ENCODE measurements at places on chromosomes 6 and 20. TPM values are rescaled to one million over a fixed set of nuclear protein-coding genes. Genes with fewer than 3 reads are reported as not detected.

Gene RNF182
- polyA plus RNA-seq: 1.4 TPM

Gene NRSN1
- polyA plus RNA-seq: 0.21 TPM

Gene ANKEF1
- polyA plus RNA-seq: 3.2 TPM

Gene ITPR3
- polyA plus RNA-seq: 19.5 TPM

Gene LAMA5
- 155 TPM for polyA plus RNA-seq

Gene BEND6
- 0.98 TPM for polyA plus RNA-seq

GRCh38 chr6:20110478-20110877, 101.8 kb downstream of the MBOAT1 start:
- no peak for DNase-seq

DNA sequence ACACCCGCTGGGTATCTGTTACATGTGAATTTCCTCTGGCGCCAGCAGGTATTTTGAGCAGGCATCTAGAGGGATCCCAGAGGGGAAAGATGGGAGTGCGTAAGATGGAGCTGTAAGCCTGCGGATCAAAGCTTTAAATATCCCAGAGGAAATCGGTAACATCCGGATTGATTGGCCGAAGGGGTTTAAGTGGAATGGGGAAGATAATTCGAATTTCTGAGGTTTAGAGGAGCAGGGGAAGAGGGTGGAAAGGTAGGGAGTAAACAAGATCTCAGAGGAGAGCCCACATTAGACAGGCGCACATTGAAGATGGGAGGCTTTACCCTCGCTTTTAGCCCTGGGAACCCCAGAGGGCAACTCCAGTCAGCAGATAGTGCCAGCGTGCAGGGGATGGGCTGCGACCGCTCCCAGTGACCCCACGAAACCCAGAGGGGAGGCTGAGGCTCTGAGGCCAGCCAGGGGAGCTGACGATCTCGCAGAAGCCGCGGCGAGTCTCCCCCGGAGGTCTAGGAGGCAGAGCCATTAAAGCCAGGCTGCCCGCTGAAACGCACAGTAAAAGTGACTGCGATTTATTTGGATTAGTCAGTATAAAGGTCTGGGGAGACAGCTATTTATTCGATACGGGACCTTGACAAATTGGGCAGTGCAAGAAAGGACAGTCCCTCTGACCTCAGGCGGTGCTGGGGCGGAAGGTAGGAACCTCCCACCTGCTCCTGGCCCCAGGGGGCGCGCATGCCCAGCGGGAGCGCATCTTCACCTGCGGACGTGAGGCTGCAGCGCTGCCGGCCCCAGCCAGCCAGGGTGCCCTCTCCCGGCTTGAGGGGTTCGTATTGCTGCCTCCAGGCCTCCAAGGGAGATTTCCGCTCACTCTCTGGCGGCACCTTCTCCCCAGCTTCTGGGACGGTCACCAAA, 34.3 kb upstream of the TCF21 start:
- DNase-seq: no peak

- DNase-seq: no peak
Observed at GRCh38 chr6:19896693-19897010, 59.5 kb downstream of the ID4 start.

DNA sequence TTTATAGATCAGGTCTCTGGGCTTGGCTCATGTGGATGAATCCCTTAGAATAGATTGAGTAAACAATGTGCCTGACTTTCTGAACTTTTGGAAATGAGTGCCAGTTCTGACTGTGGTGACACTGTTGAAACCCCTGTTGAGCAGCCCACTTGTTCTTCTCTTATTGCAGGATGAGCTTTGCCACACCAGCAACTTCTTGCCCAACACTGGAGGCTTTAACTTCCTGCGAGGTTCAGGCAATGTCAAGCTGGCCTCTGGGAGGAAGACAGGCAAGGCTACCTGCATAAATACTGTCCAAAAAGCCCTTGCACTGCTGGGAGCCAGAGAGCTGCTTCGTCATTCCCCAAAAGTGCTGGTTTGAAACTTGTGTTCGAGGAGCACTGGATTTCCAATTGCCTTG, 32.8 kb upstream of the SMIM8 start:
- DNase-seq: no peak

DNA sequence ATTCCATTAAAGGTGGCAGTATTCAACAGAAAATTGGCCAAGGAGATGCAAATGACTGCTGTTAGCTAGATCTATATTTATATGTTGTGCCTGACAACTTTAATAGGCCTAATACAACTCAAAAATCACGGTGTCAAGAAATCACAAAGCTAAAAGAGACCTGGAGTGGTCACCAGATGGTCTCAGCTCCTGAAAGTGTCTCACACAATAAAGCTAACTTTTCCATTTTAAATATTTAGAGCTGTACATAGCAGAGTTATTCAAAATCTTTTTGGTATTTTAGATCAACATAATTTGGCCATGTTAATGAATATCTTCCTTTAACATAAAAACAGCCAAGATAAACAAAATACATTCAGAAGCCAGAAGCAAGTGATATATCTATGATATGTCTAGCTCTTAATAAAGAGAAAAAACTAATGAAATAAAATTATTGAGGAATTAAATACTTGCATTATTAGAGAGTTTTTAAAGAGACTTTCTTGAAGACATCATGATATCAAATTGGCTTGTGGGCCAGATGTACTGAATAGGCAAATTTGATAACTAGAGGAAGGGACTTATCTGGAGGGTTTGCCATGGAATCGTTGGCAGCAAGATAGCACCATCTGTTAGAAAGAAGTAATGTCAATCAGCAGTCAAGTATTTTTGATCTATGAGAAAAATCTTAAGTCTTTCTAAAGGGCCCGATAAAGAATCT, 84.9 kb upstream of the SCAF8 start:
- DNase-seq: no peak

- no peak for DNase-seq
Observed at GRCh38 chr6:88813045-88813444, 150.4 kb downstream of the RNGTT start.

DNA sequence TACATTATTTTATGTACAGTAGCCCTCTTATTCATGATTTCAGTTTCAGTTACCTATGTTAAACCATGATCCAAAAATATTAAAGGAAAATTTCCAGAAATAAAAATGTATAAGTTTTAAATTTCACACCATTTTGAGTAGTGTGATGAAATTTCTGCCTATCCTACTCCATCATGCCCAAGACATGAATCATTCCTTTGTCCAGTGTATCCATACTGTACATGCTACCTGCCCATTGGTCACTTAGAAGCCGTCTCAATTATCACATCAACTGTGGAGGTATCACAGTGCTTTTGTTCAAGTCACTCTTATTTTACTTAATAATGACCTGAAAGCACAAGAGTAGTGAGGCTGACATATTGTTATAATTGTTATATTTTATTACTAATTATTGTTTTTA, 32.3 kb upstream of the PLCB4 start:
- DNase-seq: no peak

DNA sequence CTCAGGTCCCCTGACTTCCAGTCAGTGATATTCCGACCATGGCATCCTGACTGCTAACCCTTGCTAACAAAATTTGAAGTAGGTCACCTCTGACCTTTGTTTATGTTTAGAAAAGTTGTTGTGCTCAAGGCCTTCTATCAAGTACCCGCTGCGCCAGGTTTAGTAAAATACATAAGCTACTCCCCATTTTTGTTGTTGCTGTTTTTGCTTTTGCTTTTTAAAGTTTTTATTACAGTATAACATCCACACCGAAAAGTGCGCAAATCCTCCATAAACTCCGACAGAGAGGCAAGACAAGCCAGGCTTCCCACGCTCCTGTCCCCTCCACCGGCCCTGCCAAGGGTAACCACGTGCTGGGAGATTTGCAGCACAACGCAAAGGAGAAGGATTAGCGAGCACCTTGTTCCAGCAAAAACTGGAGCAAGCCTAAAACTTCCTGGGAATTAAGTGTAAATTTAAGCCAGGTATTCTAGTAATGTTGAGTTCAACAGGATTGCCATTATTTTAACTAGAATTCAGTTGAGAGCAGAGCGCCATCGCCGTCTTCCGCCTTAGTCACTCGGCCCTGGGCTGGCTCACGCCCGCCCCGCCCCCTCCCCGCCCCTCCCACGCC, 17.8 kb upstream of the HMGN4 start:
- DNase-seq: no peak

DNA sequence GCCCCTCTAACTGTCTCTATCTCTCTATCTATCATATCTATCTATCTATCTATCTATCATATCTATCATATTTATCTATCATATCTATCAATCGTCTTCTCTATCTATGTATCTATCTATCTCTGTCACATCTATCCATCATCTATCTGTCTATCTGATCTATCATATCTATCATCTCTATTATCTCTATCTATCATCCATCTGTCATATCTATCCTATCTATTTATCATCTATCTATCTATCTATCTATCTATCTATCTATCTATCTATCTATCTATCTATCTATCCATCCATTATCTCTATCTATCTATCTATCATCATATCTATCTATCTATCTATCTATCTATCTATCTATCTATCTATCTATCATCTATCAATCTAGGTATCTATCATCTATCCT, 638.0 kb downstream of the DHX35 start:
- DNase-seq: no peak

GRCh38 chr20:16947479-16947878, 199.3 kb downstream of the OTOR start:
- no peak for DNase-seq

DNA sequence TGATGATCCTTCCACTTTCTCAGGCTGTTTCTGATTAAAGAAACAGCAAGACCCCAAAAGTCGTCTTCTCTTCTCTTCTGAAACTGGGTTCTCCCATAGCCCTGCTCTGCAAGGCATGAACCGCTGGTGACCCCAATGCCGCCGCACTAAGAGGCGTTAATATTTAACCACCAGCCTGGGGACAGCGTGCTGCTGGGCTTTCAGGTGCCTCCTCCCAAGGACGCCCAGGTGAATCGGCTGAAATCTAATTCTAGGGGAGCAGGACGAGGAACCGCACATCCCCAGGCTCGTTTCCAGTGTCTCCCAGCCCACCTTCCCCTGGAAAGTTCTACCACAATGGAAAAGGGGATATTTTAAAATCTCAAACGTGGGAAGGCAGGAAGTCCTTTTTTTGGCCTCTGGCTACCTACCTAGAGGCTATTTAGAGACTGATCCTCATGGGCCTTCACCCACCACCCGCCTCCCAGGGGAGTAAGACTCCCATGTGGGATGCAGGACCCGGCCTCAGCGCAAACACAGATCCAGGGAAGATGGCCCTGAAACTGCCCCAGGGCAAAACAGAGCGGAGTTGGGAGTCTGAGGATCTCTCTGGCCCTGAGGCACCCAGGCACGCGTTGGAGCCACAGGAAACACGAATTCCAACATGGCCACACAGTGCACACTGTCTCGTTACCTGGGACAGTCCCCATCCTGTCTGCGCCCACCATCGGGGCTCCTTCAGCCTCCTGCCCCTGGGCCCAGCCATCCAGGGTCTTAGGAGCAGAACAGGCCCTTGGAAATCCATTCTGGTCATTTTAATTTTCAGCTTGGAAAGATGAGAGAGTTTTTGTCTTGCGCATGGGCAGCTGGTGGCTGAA, 56.2 kb downstream of the BMP7 start:
- DNase-seq: no peak

DNA sequence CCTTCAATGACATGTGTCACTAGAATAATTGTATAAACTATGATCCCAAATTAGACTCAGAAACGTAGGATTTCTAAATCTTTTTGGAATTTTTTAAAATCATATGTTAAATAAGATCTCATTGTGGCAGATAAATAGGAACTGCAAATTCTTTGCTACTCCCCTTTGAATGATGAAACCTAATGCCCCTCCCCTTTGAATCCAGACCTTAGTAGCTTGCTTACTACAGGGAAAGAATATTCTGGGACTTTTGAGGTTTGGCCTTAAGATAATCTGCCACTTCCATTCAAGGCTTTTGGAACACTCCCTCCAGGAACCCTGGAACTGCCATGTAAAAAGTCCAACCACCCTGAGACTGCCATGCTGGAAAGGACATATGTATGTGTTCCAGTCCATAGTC, 7.1 kb downstream of the TDP2 start:
- DNase-seq: no peak

- peak; percentile 77 for DNase-seq
Observed at GRCh38 chr6:1604158-1605003, 5.3 kb upstream of the FOXC1 start.

- no peak for DNase-seq
Observed at GRCh38 chr6:161141173-161141572, 132.7 kb downstream of the AGPAT4 start.

DNA sequence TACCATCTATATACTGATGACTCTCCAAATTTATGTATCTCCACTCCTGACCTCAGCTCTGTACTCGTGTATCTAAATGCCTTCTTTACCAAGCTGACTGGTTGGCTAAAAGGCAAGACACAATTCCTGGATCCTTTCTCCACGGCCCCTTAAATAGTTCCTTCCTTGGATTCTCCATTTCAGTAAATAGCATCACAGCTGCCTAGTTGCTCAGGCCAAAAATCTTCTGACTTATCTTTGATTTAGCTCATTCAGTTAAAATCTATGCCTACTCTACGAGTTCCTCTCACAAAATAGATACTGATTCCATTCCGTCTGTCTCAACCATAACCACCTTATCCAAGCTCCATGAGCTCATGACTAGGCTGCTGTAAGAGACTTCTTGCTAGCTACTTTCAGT, 49.5 kb upstream of the LY86 start:
- no peak for DNase-seq

- DNase-seq: no peak
Observed at GRCh38 chr20:62391165-62392076, 4.5 kb downstream of the RPS21 start.

All from thymus (tissue), 14 donors.